CD4-positive, alpha-beta memory T cell (primary cell): ENCODE measurements at places on chromosomes 2 and 18.

- DNase-seq, result no peak
Measured at GRCh38 chr2:187719510-187719909, 165.3 kb upstream of the TFPI start.

DNA sequence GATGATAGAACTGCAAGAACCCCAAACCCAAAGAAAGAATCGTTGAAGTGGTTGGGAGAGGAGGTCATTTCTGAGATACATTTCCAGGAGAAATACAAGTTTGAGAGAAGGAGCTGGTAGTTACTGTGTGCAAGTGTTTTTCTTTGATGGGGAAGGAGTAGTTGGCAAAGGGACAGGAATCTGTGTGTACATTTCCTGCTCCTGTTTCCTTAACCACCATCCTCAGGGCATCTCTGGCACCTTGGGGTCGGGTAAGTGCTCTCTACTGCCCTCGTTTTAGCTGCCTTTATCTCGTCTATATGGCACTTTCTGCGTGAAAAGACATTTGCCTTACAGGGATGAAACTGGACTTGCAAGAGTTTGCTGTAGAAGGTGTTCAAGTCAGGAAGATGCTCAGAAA lies 27.3 kb downstream of the CDC42EP3 start:
- DNase-seq, result no peak

GRCh38 chr2:101740555-101740964 lies 43.1 kb downstream of the MAP4K4 start:
- DNase-seq, result no peak

GRCh38 chr2:11023326-11024258 lies 111.9 kb downstream of the KCNF1 start:
- DNase-seq, result no peak

DNA sequence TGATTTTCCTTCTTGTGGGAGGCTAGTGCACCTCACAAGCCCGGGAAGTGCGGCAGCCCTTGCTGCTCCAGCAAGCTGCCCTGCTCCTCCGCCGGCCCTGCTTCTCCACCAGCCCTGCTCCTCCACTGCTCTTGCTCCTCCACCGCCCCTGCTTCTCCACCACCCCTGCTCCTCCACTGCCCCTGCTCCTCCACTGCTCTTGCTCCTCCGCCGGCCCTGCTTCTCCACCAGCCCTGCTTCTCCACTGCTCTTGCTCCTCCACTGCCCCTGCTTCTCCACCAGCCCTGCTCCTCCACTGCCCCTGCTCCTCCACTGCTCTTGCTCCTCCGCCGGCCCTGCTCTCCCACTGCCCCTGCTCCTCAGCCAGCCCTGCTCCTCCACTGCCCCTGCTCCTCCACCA lies 95.6 kb downstream of the NDUFA10 start:
- no peak for DNase-seq

- no peak for DNase-seq
Measured at GRCh38 chr18:10419420-10420103, 34.9 kb upstream of the APCDD1 start.

DNA sequence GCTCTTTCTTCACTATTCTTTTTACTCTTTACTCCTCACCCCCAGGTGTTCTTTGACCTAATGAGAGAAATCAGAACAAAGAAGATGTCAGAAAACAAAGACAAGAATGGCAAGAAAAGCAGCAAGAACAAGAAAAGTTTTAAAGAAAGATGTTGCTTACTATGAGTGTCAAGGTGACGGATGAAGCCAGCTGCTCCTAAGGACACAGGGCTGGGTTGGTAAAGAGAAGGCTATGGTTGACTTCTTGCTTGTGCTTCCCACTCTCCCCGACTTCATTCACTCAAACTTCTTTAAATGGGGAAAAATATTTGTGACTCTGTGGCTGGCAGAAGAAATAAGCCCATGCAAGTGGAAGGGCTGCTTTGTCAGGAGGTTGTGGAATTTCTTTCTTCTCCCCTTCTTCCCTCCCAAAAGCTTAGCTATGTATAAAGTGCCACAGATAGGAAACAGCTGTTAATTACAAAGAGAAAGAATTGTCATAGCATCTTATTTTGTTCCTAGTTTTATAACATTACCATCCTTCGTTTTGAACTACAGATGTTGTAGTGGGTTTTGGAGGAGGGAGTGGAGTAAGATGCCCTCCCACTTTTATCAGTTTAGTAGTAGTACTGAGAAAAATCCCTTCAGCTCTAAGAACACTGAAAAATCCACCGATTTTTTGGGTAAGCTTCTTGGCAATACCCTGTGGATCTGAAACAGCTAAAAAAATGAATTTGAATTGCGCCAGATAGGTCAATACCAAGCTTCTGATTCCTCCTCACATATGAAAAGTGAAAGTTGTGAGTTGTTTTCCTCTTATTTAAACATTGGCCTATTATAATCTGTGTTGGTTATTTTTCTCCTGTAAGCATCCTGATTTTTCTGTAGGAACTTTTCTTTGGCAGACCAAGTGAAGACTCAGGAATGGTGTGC lies 40.7 kb downstream of the RALB start:
- DNase-seq, result no peak

DNA sequence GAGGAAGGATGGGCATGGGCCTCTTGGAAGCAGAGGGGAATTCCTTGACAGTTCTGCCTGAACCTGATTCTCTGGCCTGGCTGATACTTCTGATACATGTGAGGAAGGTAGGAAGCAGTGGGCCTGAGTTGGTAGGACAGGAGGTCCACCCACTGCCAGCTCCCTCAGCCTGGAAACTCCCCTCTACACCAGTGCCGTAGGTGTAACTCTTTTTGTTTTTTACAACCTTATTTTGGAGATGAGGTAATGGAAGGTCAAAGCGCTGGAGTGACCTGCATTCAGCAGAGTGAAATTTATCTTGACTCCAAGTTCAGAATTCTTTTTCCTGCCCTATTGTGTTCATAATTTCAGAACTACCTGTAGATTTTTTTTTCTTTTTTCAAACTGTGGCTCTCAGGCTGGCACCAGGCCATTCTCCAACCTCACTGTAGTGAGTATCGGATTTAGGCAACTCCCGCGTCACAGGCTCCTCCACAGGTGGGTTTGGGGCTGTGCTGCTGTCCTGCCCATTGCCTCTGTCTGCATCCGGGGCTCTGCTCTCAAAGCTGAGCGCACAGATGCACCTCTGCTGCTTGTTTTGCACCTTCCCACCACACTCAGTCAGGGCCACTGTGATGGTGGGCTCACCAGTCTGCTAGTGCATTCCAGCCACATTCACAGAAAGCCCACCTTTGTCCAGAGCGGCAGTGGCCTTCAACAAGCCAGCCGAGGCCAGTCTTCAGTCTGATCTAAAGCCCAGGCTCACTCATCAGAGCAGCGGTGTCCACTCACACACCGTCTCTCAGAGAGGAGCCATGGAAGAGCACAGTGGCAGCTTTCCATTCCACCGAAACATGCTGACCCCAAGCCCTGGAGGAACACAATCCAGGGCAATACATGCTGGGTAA lies 87.2 kb downstream of the UXS1 start:
- DNase-seq, result no peak

DNA sequence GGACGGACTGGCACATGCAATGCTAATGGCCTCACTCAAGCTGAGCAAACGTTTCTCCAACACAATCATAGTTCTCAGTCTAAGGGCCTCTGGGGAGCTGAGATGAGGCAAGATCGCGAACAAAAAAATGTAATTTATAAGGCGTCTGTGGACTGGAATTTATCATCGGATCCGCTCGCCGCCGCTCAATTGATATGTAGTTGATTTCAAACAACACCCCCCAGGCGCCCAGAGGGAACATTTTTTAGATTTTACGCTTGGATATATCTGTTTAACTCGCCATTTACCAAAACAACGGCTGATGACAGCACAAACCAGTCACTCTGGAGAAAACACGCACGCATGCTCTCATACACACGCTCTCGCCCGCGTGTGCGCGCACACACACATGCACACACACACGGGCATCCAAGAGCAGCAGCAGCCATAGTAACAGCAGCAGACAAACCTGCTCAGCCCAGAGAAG lies 335.8 kb downstream of the SMAD2 start:
- no peak for DNase-seq

- DNase-seq, result no peak
Measured at GRCh38 chr2:44886414-44886813, 55.1 kb upstream of the SIX3 start.

DNA sequence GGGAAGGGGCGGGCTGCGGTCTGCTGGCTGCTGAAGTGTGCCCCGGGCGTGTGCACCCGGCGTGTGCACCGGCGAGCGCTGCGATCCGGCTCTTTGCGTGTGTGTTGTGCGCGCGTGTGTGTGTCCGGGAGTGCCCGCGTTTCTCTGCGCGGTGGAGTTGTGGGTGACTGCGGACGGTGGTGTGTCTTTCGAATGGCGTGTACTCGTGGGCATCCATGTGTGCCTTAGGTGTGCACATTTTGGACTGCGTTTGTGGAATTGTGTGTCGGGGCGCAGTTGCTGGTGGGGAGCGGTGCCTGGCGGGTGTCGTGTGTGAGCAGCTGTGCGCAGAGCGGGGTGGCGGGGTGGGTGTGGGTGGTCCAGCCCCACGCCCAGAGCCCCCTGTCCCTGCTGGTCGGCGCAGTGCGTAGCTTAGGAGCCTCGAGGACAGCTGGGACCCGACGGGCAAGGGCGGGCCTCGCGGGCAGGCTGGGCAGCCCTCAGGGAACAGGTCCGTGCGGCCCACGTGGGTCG lies 533 bp downstream of the HPCAL1 start:
- no peak for DNase-seq

- no peak for DNase-seq
Measured at GRCh38 chr18:48191494-48191893, 217.7 kb downstream of the ZBTB7C start.
